ENCODE measurements at places on chromosomes 4 and X.

DNA sequence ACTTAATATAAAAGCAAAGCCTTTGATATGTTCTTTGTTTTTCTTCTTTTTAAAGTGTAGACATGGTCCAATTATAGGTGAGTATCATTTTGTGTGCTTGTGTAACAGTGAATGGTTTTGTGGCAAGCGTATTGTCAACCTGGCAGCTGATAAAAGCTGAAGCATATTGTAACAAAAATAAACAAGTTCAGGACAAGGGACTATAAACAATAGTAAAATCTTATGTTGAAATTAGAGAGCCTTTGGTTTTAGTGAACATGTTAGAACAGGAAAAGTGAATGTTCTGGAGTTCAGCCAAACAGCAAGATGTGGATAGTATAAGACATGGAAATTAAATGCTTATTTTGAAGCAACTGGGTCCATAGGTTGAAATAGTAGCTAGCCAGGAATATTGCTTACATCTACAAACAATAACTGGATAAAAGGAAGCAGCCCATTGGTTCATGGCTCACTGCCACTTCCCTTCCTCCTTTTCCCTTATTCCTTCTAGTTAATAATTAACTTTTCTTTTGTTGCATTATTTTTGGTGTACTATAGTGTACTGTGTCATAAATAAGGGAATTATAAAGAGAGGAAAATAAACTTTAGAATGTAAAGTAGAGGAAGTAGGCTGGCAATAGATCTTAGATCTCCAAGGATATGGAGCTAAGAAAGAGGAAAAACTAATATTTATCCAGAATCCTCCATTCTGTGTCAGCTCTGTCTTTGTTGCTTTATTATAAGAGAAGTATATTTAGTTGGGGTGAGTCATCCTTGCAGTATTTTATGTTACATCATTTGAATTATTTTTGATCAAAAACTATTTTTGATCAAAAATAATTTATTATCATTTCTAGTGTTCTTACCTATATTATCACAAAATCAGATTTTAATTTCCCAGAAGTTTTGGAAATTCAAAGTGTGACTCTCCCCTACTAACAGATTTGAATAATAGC, 65.6 kb downstream of the MRPL1 start:
- no peak for DNase-seq

- DNase-seq = no peak
These were observed 34.4 kb downstream of the MGARP start for GRCh38 chr4:139245590-139245989.

DNA sequence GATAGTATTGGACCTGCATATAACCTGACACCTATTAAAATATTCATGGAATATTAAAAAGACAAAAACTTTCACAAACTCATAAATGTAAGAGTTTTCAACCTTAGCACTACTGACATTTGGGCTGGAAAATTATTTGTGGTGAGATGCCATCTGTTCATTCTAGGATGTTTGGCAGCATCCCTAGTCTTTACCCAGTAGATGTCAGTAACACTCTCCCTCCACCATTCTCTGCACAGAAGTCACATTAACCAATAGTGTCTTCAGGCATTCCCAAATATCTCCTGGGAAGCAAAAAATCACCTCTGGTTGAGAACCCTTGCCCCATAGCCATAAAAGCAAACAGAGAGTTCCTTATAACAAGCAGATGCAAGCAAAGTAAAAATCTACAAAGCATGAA, 41.4 kb upstream of the NDST4 start:
- DNase-seq = no peak

GRCh38 chr4:159770401-159770800, 667.5 kb downstream of the RAPGEF2 start:
- no peak for DNase-seq

DNA sequence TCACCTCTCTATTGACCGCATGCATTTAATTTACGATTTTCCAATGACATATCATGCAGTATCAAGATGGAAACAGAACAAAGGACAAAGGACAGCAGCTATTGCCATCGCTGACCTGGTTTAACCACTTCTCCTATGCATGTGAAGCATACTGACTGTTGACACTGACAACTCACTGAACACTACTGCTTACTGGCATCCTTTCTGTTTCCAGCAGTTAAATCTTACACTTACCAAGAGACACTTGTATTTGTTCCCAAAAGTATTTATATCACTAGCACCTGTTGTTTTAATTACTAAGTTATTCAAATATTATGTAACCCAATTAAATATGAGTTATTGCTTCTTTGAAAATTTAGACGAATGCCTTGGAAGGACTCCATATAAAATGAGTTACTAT, 176.7 kb downstream of the PDGFC start:
- no peak for DNase-seq

Data from activated CD8-positive, alpha-beta T cell treated with anti-CD3 and anti-CD28 coated beads, Interleukin-2, amount 10 ng/mL, durations not matched to agents 7 days and 5 days (primary cell).